Left lung (tissue), 14 donors: ENCODE measurements at places on chromosomes 4 and X. TPM values are rescaled to one million over a fixed set of nuclear protein-coding genes. Genes with fewer than 3 reads are reported as not detected.

Gene ITGB1BP2
- total RNA-seq = 0.99 TPM

DNA sequence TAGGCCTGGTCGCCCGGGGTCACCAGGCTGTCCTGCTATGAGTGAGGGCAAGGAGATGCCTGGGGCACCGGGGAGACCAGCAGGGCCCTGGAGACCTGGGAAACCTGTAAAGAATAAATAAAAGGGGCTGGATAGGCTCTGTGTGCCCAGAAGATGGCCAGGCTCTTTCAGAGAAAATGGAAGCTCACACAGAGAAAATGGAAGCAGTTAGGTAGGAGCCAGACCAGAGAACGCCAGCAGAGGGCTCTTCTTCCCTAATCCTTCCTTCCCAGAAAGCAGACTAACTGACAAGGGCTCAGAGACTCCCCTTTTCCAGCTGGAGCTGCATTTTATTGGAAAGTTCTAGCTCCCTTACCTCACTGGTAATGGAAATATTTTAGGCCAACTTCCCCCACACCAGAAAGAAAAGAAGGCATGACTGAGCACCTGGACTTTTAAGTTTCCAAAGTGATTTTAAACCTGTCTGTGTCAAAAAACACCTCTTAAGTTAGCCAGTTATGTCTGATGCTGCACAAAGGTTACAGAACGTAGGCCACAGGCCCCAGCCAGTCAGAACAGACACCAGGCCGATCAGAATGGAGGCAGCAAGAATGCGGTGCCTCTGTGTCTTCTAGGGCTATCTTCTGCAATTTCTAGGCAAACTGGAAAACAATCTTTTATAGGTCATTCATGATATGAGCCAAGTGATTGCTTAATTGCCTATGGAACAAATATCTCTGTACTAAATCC is 74.0 kb downstream of the ATG4A start:
- H3K4me1 ChIP-seq = no peaks in the 10 kb centered on the region
- H3K27me3 ChIP-seq = no peaks in the 10 kb centered on the region
- no peak overlapping the region for H3K4me3 ChIP-seq
- H3K36me3 ChIP-seq = no peaks in the 10 kb centered on the region
- H3K27ac ChIP-seq = no peak overlapping the region
- DNase-seq = no peak

DNA sequence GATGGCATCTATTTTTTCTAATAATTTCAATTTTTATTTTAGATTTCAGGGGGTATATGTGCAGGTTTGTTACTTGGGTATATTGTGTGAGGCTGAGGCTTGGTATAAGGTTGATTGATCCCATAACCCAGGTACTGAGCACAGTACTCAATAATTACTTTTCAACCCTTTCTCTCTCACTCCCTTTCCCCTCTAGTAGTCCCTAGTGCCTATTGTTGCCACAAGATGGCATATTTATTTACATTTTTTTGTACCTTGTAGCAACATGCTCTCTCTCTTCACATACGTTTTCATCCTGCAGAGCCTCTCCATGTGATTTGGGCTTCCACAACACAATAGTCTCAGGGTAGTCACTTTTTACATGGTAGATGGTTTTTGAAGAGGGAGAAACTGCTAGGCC is 172.0 kb downstream of the ATOH1 start:
- no peak overlapping the region for H3K4me3 ChIP-seq
- no peak overlapping the region for H3K27ac ChIP-seq
- no peaks in the 10 kb centered on the region for H3K4me1 ChIP-seq

DNA sequence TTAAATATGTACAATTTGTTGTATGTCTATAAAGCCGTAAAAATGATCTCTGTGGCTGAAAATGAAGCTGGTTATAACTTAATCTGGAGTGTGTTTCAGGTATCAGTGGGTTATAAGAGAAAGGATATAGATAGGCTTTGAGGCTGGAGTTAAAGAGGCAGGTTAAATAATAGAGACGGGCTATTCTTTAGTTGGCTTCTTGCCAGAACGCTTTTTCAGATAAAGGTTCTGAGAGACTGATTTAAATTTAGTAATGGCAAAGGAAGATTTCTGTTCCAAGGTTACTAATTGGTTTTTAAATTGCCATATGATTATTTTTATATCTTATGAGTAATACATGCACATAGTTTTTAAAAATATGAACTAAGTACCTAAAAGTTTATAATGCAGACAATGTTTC is 117.4 kb downstream of the AWAT2 start:
- H3K27ac ChIP-seq = no peak overlapping the region
- no peak overlapping the region for H3K4me3 ChIP-seq
- H3K4me1 ChIP-seq = no peaks in the 10 kb centered on the region
- H3K36me3 ChIP-seq = no peaks in the 10 kb centered on the region
- no peaks in the 10 kb centered on the region for H3K27me3 ChIP-seq

Gene PPP1R2C
- not detected for total RNA-seq

DNA sequence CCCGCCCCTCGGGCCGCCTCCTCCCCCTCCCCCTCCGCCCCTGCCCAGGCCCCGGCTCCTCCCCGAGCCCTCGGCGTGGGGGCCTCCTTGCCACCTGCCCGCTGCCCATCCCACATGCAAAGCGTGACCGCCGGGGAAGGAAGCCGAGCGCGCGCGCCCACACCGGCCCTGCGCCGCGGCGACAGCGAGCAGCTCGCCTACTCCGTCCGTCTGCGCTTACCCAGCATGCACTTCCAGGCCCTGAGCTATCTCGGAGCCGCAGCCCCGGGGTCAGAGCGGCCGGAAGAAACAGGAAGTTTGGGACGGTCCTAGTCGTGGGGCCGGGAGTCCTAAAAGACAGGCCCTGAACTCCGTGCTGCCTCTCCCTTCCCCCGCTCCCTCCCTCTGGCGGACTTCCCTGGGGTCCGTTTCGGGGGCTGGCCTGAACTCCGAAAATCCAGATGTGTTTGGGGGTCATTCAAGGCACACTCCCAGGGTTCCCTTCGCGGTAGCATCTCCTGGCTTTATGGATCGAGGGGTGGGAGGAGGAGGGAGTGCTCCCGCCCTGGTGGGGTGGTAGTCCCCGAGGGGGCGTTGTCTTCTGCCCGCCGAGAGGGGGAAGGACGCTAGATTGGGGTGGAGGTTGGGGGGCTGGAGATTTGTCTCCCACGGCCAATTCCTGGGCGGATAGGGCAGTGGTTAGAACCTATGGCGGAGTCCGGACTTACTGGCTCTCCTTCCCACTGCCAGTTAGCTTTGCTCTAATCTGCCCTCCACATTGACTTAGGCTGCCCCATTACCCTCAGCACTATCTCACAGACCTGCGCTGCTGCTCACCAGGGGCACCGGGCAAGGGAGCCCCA is 25.0 kb upstream of the BCORL1 start:
- H3K4me3 ChIP-seq = peak overlapping the region; percentile 21
- DNase-seq = peak; percentile 81
- H3K36me3 ChIP-seq = no peaks in the 10 kb centered on the region
- peak overlapping the region; percentile 85 for H3K27ac ChIP-seq

GRCh38 chr4:113979148-113979904 is at the start of gene ARSJ:
Gene ARSJ (minus strand): TSS chr4:113979647. CDS start chr4:113978834, 813 bp downstream.
- H3K27ac ChIP-seq = peak within 1 kb of the TSS; percentile 81
- no peaks in the 10 kb centered on the region for H3K36me3 ChIP-seq
- peak within 1 kb of the TSS; percentile 48 for H3K4me3 ChIP-seq
- H3K4me1 ChIP-seq = peaks cover 4% of the 10 kb centered on the region
- DNase-seq = peak; percentile 68
- H3K27me3 ChIP-seq = peaks cover 29% of the 10 kb centered on the region

Gene NRK
- total RNA-seq = 1.1 TPM

DNA sequence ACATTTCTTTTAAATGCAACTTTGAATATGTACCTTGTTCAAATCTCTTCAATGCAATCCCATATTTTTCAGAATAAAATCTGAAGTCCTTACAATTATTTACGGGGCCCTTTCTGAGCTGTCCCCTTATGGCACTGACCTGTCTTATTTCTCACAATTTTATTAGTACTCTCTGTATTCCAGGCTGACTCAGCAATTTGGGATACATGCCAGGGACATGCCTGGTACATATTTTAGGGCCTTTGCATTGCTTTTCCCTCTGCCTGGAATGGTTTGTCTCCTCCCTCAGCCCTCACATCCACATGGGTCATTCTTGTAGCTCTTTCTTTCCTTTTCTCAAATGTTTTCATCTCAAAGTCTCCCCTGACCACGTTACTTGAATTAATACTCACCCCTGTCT is 172.2 kb upstream of the TECRL start:
- H3K27ac ChIP-seq = no peak overlapping the region
- no peaks in the 10 kb centered on the region for H3K4me1 ChIP-seq
- DNase-seq = no peak
- H3K36me3 ChIP-seq = no peaks in the 10 kb centered on the region

Gene SSX4B
- not detected for total RNA-seq

Gene CASP3
- total RNA-seq = 19.1 TPM

Gene DCAF8L2
- not detected for total RNA-seq

- no peaks in the 10 kb centered on the region for H3K27me3 ChIP-seq
- no peak for DNase-seq
- H3K36me3 ChIP-seq = no peaks in the 10 kb centered on the region
- no peak overlapping the region for H3K4me3 ChIP-seq
Observed at GRCh38 chr4:185892165-185892564, 80.2 kb upstream of the SORBS2 start.

GRCh38 chr4:183532821-183533220 is 28.0 kb downstream of the ING2 start:
- no peak overlapping the region for H3K4me3 ChIP-seq
- no peak overlapping the region for H3K27ac ChIP-seq
- no peak for DNase-seq
- H3K27me3 ChIP-seq = peaks cover 11% of the 10 kb centered on the region
- no peaks in the 10 kb centered on the region for H3K4me1 ChIP-seq

Gene CENPI
- total RNA-seq = 3.5 TPM

DNA sequence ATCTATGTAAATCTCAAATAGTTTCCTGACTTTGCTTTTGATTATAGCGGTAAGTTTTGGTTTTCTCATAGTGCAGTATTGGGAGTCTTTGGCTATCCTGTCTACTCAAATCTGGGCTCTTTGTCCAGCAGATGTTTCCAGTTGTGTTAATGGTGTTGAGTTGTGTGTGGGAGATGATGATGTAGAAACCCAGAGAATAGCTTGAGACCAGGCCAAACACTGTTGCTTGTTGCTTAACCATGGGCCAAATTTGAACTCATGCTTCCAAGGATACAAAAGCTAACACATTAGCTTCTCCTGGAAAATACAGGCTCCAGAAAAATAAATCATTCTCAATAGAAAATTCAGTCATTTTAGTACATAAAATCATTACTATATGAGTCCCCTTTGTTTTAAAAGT is 82.6 kb upstream of the GYPA start:
- no peak overlapping the region for H3K4me3 ChIP-seq
- no peak for DNase-seq
- H3K4me1 ChIP-seq = no peaks in the 10 kb centered on the region

DNA sequence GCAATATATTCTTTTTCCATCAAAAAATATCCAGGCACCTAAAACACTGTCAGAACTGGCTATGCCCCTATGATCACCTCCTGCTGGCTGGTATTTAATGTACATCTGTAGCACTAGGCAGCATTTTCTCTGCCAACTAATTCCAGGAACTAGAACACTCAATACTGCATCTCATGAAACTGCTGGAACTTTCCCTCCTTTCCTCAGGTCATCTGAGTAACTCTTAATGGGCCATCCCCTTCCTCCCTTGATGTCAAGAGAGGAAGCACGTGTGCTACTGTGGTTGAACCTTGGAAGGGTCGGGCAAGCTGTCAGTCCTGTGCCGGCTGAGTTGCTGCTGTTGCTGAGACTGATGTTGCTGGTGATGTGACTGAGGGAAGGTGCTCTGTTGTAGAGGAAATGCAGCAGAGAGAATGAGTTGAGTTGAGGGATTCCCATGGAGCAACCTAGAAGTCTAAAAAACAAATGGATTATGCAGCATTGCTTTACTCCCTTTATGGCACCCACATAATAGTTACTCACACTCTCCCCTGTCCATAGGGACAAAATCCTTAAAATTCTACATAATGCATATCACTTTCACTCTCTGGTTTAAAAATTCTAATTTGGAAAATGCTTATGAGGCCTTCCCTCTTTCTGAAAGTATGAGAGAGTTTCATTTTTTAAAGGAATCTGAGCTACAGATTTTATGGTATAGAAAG is 39.5 kb downstream of the TMEM165 start:
- H3K36me3 ChIP-seq = no peaks in the 10 kb centered on the region
- no peak overlapping the region for H3K27ac ChIP-seq
- no peak for DNase-seq
- H3K27me3 ChIP-seq = no peaks in the 10 kb centered on the region

DNA sequence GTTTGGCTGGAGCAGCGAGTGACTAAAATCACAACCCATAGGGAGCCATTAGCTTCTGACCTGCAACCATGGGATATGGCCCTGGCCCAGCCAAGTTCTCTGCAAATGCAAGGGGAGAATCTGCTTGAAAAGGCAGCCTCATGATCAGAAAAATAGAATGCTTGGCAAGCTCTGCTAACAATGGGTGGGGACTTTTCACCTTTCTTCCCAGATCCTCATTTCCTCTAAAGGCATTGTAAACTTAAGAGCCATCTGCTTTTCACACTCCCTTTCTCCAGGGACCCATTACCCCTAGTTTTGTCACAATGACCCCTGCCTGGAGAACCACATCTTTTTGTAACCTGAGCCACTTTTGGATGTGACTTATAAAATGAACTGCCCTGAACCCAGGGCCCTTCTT is 104.3 kb downstream of the PARM1 start:
- H3K36me3 ChIP-seq = no peaks in the 10 kb centered on the region
- no peaks in the 10 kb centered on the region for H3K4me1 ChIP-seq
- no peaks in the 10 kb centered on the region for H3K27me3 ChIP-seq
- no peak for DNase-seq

GRCh38 chrX:42075032-42075431 is 151.7 kb upstream of the CASK start:
- H3K27ac ChIP-seq = no peak overlapping the region
- no peak for DNase-seq
- no peak overlapping the region for H3K4me3 ChIP-seq

Gene JCHAIN
- 184 TPM for total RNA-seq

Gene GPR34
- 18.7 TPM for total RNA-seq

DNA sequence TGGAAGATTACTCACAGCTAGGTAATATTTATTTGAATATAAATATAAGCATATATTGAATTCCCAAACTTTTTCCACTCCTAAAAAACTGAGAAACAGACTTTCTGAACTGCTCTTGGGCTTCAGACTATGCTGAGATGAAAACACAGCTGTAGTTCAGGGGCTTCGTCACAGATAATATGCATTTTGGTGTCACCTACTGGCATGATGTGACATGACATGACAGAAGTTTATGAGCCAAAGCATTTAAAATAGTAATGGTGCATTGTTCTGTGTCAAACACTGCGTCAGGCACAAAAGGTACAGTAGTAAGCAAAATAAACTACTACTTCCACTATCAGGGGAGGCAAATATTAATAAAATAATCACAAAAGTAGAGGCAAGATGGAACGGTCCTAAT is 171.3 kb downstream of the BTC start:
- H3K36me3 ChIP-seq = no peaks in the 10 kb centered on the region
- no peak for DNase-seq
- peaks cover 50% of the 10 kb centered on the region for H3K4me1 ChIP-seq
- no peaks in the 10 kb centered on the region for H3K27me3 ChIP-seq

Gene RAB9B
- total RNA-seq = 1.6 TPM

GRCh38 chr4:66048861-66049260 is 378.6 kb upstream of the EPHA5 start:
- no peak overlapping the region for H3K27ac ChIP-seq
- no peak for DNase-seq
- H3K4me1 ChIP-seq = no peaks in the 10 kb centered on the region
- H3K4me3 ChIP-seq = no peak overlapping the region
- no peaks in the 10 kb centered on the region for H3K36me3 ChIP-seq
- H3K27me3 ChIP-seq = no peaks in the 10 kb centered on the region
